ENCODE measurements at places on chromosomes 3 and 15.

DNA sequence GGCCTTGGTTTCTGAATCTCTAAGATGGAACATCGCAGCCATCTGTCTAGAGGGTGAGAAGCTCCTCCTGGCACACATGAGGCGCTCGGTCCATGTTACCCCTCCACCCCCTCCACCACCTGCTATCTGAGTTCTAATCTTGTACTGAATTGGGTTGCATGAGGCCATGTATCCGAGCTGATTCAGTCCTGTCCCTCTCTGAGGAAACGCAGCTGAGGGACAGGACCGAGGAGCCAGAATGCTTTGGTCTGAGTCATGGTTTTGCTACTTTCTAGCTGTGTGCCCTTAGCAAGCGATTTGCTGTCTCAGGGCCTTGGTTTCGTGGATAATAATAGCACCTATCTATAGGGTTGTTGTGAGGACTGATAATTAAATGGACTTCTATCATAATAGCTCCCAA lies 87.8 kb upstream of the SEC13 start:
- DNase-seq = no peak

- DNase-seq = no peak
These were observed 4.0 kb downstream of the MUC4 start for GRCh38 chr3:195807681-195808121.

DNA sequence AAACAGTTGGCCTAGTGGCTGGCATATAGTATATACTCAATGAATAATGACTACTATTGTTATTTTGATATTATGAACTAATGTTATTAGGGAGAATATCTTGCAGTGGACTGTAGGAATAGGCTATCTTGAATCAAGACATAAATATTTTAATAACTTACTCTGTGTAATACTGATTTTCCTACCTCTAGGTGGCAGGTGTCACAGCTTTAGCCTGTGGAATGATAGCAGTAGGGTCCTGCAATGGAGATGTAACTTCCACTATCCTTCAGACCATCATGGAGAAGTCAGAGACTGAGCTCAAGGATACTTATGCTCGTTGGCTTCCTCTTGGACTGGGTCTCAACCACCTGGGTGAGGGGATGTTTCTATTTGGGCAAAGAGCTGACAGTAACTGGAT lies 6.5 kb downstream of the PSMD2 start:
- no peak for DNase-seq

DNA sequence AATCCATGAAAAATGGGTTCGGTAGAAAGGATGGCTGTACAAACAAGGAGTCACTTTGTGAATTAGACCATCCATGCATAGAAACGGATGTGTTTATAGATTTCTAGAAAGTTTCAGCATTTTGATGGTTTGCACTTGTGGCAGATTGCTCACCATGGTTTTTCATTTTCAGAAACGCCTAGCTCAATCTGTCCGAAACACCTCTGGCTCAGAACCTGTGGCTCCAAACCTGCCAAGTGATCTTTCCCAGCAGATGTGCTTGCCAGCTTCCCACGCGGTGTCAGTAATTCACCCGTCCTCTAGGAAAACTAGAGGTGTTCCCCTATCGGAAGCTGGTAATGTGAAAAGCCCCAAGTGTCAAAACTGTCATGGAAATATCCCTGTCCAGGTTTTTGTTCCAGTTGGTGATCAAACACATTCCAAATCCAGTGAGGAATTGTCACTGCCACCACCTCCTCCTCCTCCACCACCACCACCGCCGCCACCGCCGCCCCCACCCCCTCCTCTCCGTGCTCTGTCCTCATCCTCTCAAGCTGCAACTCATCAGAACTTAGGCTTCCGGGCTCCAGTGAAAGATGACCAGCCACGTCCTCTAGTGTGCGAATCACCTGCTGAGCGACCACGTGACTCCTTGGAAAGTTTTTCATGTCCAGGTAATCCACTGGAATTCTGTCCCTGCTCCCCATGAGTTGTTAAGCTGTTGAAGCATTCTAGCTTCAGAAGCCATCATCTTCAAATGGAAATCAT lies 21.2 kb downstream of the WHAMM start:
- no peak for DNase-seq

DNA sequence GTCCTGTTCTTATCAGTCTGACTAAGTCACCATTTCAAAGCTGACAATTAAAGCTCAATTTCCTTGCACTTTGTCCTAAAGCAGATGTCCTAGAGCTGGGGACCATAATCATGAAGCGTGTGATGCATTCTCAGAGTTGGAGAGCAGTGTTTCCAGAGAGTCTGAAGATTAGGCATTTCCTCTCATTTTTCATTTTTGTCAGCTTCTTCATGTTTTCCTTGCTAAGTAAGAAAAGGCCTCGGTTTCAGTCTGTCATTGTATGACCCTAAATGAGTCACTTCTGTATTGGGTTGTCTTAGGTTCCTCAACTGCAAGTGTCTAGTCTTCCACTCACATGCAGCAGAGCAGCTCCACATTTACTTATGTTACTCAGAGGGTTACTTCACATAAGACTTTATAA lies 257.2 kb upstream of the TPRG1 start:
- DNase-seq = no peak

DNA sequence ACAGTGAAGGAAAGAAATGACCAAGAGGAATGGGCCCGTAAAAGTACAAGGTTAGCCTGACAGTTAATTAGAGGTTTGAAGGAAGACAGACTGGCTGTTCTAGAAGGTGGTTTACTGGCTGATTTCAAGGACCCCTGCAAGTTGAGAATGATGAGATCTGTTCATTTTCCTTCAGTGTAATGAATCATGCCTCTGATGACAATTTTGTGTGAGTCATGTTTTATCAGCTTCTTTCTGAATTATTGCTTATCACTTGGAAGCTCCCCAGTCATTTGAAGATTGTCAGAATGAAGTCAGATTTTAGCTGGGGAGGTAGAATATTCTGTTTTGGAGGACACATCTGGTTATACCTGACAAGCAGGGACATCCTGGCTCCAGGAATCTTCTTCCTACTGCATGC lies 50.6 kb downstream of the DRD3 start:
- DNase-seq = no peak

DNA sequence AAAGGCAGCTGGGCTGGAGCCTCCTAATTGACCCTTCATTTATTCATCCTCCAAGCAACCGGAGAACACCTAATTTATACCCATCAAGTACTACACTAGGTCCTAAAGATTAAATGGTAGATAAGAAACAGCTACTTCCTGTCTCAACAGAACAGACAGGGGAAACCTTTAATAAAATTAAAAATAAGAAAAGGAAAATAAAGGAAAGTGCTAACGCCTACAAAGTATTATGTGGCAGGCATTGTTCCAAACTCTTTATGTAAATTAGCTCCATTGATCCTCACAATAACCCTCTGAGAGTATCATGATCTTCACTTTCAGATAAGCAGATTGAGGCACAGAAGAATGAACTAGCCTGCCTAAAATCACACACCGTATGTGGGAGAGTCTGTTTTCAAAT lies 139.5 kb downstream of the CNTN6 start:
- no peak for DNase-seq

DNA sequence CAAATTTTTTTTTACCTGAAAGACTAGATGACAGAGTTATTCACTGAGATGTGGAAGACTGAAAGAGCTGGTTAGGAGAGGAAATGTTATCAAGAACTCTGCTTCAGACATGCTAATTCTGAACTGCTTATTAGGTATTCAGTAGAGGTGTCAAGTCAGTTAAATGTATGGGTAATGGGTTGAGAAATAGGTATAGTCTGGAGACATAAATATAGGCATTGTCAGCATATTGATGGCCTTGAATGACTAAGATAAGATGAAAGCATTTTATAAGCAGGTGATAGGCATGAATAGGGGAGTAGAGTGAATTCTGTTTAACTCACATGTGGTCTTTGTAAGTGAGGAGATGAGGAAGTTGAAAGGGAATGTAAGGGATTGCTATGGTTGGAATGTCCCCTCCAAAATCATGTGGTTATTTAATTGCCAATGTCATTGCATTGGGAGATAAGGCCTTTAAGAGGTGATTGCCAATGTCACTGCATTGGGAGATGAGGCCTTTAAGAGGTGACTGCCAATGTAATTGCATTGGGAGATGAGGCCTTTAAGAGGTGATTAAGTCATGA lies 904.2 kb downstream of the CADM2 start:
- no peak for DNase-seq

DNA sequence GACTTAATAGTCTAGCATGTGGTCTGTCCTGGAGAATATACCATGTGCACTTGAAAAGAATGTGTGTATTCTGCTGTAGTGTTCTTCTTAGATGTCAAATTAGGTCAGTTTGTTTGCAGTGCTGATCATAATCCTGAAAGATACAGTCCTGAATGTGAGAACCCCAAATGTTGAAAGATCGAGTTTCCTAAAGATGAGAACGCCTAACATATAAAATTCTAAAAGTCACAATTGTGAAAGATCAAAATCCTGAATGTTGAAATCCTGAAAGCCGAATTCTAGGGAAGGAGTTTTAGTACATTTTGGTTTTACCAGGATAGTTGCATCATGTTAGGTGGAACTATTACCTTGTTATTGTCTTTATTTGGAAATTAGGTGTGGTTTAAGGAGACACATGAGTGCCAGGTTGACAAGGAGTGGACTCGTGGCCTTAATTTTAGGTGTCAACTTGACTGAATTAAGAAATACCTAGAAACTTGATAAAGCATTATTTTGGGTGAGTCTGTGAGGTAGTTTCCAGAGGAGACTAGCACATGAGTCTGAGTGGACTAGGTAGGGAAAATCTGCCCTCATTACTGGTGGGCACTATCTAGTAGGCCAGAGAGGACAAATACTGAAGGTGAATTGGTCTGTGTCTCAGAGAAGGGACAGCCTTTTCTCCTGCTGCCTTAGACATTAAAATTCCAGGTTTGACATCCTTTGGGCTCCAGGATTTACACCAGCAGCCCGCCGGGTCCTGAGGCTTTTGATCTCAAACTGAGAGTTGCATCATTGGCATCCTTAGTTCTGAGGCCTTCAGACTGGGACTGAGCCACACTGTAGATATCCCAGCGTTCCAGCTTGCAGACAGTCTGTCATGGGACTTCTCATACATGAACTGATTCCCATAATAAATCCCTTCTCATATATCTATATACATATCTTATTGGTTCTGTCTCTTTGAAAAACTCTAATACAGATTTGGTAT lies 77.1 kb downstream of the LRRC28 start:
- no peak for DNase-seq

- DNase-seq = no peak
These were observed 159.4 kb downstream of the FBLN2 start for GRCh38 chr3:13708301-13708700.

DNA sequence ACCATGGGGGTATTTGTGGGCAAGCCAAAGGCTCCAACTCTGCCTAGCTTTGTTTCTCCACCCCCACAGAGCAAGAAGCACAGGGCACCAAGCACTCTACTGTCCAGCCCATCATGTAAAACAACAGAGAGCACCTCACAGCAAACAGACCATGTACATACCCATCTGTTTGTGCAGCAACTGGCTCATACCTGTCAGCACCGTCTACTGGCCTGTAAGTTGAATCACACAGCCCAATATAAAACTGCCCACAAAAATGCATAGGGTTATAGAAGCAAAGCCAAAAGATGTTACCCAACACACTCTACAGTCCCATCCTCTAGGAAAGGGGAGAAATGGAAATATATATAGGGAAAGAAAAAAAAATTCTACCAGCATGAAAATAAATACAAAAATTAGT lies 139.7 kb upstream of the CPNE4 start:
- no peak for DNase-seq

GRCh38 chr3:133991209-133991608 lies 38.5 kb downstream of the SLCO2A1 start:
- no peak for DNase-seq

- DNase-seq = no peak
These were observed 13.6 kb upstream of the WNT5A start for GRCh38 chr3:55500555-55501330.

- DNase-seq = no peak
These were observed 343.0 kb downstream of the ZBTB20 start for GRCh38 chr3:114804099-114804498.

All from LoVo (cell line).